Amniotic stem cell (primary cell): ENCODE measurements at places on chromosomes 12 and 14.

GRCh38 chr12:109987615-109988014 lies 8.6 kb downstream of the GIT2 start:
- DNase-seq = no peak

- DNase-seq = no peak
These were observed 68.7 kb downstream of the RPAP3 start for GRCh38 chr12:47636908-47637780.

DNA sequence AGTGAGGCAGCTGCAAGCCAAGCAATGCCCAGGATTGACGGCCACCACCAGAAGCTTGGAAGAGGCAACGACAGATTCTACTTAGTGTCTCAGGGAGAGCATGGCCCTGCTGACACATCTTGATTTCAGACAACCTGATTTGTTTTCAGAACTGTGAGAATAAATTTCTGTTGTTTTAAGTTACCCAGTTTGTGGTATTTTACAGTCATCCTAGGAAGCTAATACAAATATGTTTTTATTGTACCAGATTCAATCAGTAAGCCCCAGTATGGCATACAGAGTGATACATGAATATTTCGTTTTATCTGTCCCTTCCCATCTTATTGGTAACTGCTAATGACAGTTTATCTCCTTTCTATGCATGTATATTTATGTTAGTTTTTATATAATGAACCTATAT lies 62.3 kb downstream of the SAMD4A start:
- no peak for DNase-seq

- no peak for DNase-seq
These were observed 133.2 kb downstream of the PRKCH start for GRCh38 chr14:61454545-61454944.

DNA sequence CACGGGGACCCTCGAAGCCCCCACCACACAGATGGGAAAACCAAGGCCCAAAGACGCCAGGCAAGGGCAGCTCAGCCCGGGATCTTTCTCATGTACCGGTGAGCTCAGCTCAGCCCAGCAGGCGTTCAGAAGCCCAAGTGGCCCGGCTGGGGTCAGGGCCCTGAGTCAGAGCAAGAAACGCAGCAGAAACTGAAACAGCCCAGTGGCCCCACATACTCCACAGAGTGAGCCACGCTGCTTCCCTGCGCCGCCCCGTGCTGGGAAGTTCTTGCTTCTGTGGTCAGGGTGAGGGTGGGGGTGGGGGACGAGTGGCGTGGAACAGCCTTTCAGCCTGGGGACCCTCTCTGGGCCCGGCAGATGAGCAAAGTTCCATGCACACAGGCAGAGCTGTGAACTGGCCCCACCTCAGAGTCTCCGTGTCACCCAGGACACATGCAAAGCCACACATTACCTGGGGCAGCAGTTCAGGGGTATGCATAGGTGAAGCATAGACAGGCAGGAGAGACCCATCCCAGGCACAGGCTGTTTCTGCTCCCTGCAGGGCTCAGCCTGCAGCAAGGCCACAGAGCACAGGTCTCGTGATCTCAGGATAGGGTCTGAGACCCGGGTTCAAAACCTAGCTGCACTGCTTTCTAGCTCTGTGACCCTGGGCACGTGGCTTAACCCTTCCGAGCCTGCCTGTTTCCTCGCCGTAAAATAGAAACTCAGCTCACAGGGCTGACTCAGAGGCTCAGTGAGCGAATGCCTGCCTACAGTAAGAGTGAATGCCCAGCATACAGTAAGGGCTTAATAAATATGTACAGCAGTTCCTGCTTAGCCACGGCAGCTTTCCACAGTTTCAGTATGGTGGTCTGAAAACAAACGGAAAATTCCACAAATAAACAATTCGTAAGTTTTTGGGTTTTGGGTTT lies 21.6 kb downstream of the NCOR2 start:
- no peak for DNase-seq

DNA sequence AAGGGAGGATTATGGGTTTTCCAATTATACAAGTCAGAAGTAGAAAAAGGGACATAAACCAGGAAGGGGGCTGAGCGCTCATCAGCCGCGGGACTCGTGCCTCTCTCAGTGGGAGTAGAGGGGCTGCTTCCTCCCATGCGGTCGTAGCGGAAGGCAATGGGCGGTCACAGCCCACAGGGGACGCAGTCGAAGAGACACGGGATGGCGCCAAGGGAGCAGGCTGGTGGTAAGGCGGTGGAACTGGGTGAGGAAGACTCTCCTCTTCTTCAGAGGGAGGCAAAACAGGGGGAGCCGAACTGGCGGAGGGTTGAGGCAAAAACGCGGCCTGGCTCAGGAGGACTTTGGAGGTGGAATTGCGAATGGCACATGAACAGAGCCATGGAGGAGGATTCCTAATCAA lies 677.7 kb downstream of the TMEM121 start:
- no peak for DNase-seq

DNA sequence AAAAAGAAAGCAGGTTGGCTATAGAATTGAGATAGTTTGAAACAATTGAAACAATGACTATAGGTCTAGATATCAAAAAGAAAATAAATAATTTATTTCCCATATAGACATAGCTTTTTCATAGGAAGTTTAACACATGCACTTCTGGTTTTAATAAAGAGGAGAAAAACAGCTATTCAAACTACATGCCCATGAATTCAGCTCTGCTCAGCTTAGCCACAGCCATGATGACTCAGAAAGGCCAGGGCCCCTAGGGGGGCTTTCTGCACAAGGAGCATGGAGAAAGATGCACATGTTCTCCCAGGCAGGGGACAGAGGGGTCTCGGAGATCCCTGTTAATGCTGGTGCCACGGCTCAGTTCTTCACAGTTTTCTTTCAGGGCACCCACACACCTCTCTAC lies 114.0 kb downstream of the GALC start:
- DNase-seq = no peak

GRCh38 chr14:24999157-24999556 lies 50.8 kb downstream of the STXBP6 start:
- no peak for DNase-seq

DNA sequence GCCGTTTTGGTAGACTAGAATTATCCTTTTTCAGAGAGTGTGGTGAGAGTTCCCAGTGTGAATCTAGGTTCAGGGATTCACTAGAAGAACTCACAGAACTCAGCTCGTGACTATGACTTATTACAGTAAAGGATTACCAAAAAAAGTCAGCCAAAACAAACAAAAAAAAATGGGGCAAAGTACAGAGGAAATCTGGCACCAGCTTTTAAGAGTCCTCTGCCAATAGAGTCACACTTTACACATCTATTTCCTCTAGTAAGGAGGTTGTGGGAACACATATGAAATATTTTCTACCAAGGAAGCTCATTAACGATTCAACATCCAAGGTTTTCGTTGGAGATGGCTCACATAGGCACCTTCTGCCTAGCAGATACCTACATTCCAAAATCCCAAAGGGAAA lies 28.2 kb downstream of the TSPAN19 start:
- no peak for DNase-seq

DNA sequence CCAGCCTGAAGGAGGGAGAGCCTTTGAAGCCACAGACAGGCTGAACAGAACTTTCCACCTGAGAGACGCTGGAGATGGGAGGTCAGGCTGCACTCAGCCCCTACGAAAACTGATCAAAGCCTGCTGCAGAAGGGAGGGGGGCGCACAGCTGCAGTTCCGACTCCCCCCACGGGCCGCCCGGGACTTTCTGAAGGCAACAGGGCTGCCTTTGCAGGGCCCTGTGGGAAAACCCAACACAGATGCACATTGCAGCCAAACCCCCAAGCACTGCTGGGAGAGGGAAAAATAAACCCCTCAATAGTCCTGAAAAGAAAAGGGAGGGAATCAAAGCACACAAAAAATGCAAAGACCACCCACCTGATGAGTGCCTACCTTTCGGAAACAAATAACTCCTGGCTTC lies 290.6 kb downstream of the ZFP36L1 start:
- DNase-seq = no peak

GRCh38 chr14:101499513-101499912 lies 61.8 kb upstream of the DIO3 start:
- no peak for DNase-seq
